Right atrium auricular region (tissue), 2 donors: ENCODE measurements at places on chromosomes 13 and 19. TPM values are rescaled to one million over a fixed set of nuclear protein-coding genes. Genes with fewer than 3 reads are reported as not detected.

DNA sequence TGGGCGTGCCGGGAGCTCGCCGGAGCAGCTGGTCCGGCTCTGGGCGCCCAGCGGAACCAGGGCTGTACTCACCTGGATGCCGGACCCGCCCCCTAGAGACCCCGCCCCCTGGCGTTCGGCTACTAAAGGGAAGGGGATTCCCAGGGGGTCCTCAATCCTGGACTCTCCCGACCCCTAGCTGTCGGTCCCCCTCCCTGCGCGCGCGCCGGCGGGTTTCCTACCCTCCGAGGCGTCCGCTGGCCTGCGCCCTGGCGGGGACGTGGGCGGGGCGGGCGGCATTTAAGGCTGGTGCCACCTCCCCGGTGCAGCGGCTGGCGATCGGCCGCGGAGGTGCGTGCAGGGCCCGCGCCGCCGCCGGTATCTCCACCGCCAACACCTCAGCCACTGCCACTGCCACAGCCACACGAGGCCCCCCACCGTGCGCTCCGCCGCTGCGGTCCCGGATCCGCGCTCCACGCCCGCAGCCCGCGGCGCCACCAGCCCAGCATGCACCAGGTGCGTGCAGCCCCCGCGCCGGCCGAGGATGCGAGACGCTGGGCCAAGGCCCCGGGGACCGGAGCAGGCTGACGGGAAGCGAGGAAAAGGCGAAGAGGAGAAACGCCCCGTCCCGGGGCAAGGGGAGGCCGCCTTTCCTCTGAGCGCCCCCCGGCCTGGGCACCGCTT lies at the start of gene ATP12A:
ATP12A (plus strand) TSS at position 151 of the 663 bp plus-strand sequence; CDS start at position 487, 336 bp downstream.
- DNase-seq = no peak

ZNF793 gene
- total RNA-seq = 3.4 TPM

ZNF571 gene
- total RNA-seq = 2.3 TPM

ZNF649 gene
- total RNA-seq = 7.4 TPM

DNA sequence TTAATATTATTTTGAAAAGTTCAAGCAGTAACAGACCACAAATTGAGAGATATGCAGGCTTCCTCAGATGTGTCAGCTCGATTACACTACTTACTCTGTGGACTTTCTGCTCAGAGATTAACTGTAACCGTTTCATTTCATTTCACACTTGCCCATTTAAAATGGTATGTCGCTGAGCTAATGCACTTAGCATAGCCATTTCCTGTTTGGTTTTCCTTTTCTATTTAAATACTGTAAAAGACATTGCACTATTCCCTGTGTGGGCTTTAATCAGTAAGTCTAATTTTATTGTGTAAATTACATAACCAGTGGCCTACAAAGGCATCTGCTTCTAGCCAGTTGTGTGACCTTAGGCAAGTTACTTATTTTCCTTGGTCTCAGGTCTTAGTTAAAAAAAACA lies 237.6 kb downstream of the LACC1 start:
- DNase-seq = no peak

- no peak for DNase-seq
Measured at GRCh38 chr13:94602467-94602866, 810 bp downstream of the GPR180 start.

ZSCAN4 gene
- not detected for total RNA-seq

- no peak for DNase-seq
Measured at GRCh38 chr13:42275506-42275905, 3.6 kb downstream of the AKAP11 start.

DNA sequence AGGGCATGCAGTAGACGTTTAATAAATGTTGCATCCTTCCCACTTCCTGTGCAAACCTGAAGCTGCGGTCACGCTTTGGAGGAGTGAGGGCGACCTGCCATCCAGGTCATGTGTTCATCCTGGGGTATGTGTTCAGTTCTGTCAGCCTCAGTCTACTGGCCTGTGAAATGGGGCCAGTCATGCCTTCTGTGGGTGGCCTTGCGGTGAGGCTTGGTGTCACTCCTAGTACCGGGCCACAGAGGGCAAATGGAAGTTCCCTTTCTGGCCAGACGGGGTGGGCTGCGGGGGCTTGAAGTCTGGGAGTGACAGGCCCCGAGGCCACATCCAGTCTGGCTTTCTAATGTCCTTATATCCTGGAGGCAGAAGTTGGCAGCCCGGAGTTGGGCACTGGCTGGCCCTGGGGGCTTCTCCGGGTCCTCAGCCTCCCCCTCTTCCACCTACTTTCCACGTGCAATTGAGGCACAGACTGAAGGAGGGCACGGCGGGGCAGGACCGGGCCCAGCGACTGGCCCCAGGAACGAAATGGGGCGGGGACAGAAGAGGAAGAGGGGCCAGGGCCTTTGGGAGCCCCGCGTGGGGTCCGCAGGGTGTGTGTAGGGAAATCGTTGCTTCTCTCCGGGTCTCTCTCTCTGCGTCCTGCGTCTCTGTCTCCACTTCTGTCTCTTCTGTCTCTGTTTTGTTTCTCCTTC lies 11.1 kb downstream of the PDE4A start:
- DNase-seq = no peak
